ENCODE measurements at places on chromosomes 16 and 17. TPM values are rescaled to one million over a fixed set of nuclear protein-coding genes. Genes with fewer than 3 reads are reported as not detected.

- DNase-seq, result peak; percentile 52
These were observed 379 bp upstream of the OTOP2 start for GRCh38 chr17:74923538-74924249.

Gene SCNN1B
- total RNA-seq, result 3.8 TPM

- no peak for DNase-seq
These were observed 343.8 kb downstream of the SNX29 start for GRCh38 chr16:12320298-12320706.

Gene GFER
- 10.2 TPM for total RNA-seq

DNA sequence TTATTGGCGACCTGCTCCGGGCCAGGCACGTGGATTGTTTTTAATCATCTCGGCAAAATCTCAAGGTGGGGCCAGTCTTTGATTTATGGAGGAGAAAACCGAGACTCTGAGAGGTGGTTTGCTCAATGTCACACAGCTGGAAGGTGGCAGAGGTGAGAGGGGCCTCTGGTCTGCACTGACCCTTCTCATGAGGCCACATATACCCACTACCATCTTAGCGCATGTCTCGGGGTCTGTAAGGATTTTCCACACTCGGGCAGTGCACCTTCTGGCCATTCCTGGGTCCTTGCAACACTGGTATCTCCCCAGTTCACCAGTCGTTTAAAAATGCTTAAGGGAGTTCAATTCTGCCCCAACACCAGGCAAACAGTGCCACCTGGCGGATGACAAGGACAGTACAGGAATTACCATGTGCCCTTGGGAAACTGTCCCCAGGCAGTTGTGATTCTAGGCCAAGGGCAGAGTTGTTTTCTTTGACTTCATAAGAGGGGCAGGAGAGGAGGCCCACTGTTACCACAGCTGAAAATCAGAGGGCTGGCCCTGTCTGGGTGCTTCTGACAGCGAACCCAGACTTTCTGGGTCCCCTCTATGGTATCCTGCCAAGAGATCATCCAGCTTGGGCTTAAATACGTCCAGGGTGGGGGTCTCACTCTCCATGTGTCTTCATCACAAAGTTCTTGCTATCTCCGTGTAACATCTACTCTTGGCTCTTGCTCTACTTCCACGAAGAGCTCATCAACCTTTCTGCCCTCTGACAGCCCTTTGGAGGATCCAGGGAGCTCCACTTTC lies 39.4 kb upstream of the RAI1 start:
- peak; percentile 91 for DNase-seq

Gene GPR142
- not detected for total RNA-seq

DNA sequence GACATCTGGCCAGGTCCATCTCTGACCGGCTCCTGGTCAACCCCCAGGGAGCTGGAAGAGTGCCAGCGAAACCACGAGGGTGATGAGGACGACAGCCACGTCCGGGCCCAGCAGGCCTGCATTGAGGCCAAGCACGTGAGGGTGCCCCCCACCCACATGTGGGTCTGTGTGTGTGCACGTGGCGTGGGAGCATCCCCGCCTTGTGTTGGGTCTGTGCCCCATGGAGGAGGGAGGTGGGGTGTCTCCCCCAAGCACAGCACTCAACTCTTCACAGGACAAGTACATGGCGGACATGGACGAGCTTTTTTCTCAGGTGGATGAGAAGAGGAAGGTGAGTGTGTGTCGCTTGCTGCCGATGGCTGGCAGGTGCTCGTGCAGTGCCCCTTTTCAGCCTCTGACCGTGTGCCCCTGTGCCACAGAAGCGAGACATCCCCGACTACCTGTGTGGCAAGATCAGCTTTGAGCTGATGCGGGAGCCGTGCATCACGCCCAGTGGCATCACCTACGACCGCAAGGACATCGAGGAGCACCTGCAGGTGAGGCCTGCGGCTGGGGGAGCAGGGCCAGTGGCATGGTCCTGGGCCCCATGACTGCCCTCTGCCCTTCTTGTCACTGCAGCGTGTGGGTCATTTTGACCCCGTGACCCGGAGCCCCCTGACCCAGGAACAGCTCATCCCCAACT lies 1.7 kb downstream of the STUB1 start:
- no peak for DNase-seq

DNA sequence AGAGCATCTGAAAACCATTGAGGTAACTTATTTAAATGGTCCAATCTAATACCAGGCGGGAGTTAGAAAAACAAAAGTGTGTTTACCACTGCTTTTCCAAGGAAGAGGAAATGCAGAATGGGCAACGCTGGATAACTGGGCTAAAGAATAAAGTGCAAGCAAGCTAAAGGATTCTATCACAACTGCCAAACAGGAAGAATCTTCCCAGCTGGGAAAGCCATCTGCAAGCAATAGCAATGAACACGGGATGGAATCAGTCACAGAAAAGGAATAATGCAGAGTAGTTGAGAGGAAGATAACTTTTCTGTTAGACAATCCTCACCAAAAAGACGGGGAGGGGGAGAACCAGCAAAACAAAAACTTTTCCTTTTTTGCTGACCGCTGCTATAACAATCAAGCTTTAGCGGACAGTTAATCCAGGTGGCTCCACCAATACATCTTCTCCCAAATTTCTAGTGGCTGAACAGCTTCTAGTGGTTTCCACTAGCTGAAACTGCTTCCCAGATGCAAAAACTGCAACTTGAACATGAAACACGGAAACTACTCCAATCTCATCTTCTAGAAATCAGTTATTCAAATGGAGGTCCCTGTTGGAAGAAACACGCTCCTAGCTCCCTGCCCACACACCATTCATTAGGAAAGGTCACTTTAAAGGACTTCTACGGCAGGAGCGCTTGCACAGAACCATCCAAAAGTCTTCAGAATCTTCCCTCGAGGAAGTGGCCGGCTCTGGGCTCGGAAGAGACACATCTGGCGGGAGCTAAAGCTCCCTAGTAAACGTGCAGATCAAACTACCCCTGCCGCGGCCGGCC lies 929 bp downstream of the TMEM11 start:
- no peak for DNase-seq

GRCh38 chr17:68431045-68431608 lies 26.2 kb downstream of the WIPI1 start:
- DNase-seq, result no peak

DNA sequence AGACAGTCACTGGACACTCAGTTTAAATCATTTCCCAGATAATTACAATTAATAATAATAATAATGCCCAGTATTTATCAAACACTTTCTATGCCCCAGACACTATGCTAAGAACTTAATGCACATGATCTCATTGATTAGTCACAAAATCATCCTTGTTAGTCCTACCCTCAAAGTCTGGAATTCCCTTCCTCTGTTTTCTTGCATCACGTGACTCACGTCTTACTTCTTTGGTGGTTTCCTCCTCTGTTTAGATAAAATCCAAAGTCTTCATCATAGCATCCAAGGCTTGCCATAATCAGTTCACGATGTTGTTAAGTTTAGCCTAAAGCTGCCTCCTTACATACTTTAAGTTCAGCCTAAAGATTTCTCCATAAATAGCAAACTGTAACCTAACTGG lies 471.9 kb downstream of the PMP22 start:
- DNase-seq, result no peak

- DNase-seq, result no peak
These were observed 1.7 kb downstream of the TNFRSF13B start for GRCh38 chr17:16969931-16970906.
